Dermis lymphatic vessel endothelial cell (primary cell): ENCODE measurements at places on chromosomes 11 and 22. TPM values are rescaled to one million over a fixed set of nuclear protein-coding genes. Genes with fewer than 3 reads are reported as not detected.

Gene C22orf31
- total RNA-seq: not detected in 2 replicates

Gene PGA5
- not detected in 2 replicates for total RNA-seq

Gene CABP7
- not detected in 2 replicates for total RNA-seq

Gene OR51B5
- 0.09 TPM in 1 of 2 replicates, not detected in the other for total RNA-seq

Gene ZBTB3
- 11.8 and 12.0 TPM in 2 replicates for total RNA-seq

Gene LRRC56
- 0.34 and 0.43 TPM in 2 replicates for total RNA-seq

Gene CDC42BPG
- 0.34 and 0.43 TPM in 2 replicates for total RNA-seq

Gene RASGRP2
- 3.0 and 3.4 TPM in 2 replicates for total RNA-seq

Gene KDM4E
- not detected in 2 replicates for total RNA-seq

Gene OR10D3
- not detected in 2 replicates for total RNA-seq

Gene TM7SF2
- total RNA-seq: 6.0 and 12.8 TPM in 2 replicates
